Large intestine (tissue), 12 donors: ENCODE measurements at places on chromosomes 6 and 20. TPM values are rescaled to one million over a fixed set of nuclear protein-coding genes. Genes with fewer than 3 reads are reported as not detected.

TREML2 gene
- polyA plus RNA-seq, result 0.43 TPM

PPP1R14C gene
- polyA plus RNA-seq, result 2.9 TPM

UBE3D gene
- polyA plus RNA-seq, result 7.8 TPM

MTFR2 gene
- 2.4 TPM for polyA plus RNA-seq

DNA sequence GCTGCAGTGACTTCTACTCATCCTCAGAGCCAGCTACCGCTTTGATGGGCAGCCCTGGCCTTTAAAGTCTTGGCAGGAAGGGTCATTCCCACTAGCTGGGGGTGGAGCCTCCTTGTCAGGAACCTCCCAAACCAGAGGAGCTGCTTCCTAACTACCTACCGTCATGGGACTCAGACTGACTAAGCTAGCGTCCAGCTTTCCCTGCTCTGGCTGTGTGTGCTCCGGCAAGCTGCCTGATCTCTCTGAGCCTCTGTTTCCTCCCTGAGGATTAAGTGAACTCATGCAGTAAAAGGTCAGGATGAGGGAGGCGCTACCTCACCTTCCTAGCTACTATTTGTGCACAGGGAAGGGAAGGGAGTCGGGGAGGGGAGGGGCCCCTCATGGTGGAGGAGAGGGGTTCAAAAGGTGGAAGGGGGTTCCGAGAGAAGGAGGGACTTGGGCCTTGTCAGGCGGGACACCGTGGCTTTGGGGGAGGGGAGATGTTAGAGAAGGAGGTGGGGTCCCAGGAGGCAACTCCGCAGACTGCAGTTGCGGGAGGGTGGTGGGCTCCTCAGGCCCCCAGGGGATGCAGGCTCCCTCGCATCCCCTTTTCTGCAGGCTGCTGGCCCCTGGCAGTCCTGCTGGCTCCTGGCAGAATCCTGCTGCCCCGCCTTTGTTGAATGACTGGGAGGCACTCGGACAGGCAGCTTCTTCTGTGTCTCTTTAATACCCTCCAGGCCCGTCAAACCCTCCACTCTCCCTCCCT lies 9.8 kb downstream of the DUSP15 start:
- DNase-seq, result no peak

DNA sequence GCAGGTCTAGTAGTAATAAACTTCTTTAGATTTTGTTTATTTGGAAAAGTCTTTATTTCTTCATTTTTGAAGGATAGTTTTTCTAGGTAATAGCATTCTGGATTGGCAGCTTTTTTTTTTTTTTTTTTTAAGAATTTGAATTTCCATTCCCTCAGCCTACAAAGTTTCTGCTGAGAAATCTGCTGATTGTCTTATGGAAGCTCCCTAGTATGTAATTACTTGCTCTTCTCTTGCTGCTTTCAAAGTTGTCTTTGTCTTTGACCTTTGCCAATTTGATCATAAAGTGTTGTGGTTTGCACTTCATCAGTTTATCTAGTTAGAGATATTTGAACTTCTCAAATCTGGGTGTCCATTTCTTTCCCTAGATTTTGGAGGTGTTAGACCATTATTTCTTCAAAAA lies 82.2 kb upstream of the GMDS start:
- no peak for DNase-seq

DNA sequence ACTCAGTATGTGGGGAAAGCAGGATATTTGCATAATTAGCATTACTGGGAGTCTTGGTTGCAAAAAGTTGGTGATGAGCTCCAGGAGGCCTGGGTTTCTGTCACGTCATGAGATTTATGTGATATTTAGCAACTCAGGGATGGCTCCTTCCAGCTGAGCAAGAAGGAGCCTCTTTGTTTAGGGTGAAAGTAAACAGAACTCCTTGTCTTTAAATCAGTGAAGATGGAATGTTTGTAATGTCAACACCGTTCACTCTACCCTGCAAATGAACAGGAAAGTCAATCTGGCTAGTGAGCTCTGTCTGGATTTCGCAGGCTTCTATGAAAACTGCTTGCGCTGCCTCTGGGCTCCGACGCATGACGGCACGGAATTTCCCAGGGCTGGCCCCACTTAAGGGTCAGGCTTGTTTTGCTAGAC lies 86.9 kb downstream of the PXDC1 start:
- DNase-seq, result no peak
